ENCODE measurements at places on chromosomes 2 and 18.

DNA sequence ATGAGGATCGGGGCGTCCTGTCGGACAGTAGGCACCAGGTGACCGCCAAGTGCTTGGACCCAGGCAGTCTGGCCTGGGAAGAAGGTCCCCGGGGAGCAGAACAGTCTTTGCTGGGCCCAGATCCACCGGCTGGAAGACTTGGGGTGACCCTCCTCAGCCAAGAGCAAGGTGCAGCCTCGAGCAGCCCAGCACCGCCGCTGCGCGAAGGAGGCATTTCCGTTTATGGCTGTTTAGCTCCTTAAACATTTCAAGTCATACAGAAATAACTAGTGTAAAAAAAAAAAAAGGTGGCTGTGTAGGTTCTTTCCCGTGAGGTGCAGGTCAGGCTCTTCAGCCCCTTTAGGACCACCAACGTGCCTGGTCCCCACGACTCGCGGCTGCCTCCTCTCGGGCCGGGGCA, 370.2 kb downstream of the CMPK2 start:
- H3K36me3 ChIP-seq: no peaks in the 10 kb centered on the region
- no peaks in the 10 kb centered on the region for H3K27me3 ChIP-seq
- H3K4me3 ChIP-seq: no peak overlapping the region
- H3K27ac ChIP-seq: no peak overlapping the region
- DNase-seq: no peak

GRCh38 chr2:230447455-230448451, 31.8 kb downstream of the SP100 start:
- peaks cover 5% of the 10 kb centered on the region for H3K36me3 ChIP-seq
- H3K4me1 ChIP-seq: peaks cover 79% of the 10 kb centered on the region
- H3K27ac ChIP-seq: peak overlapping the region; percentile 98
- peak; percentile 92 for DNase-seq

DNA sequence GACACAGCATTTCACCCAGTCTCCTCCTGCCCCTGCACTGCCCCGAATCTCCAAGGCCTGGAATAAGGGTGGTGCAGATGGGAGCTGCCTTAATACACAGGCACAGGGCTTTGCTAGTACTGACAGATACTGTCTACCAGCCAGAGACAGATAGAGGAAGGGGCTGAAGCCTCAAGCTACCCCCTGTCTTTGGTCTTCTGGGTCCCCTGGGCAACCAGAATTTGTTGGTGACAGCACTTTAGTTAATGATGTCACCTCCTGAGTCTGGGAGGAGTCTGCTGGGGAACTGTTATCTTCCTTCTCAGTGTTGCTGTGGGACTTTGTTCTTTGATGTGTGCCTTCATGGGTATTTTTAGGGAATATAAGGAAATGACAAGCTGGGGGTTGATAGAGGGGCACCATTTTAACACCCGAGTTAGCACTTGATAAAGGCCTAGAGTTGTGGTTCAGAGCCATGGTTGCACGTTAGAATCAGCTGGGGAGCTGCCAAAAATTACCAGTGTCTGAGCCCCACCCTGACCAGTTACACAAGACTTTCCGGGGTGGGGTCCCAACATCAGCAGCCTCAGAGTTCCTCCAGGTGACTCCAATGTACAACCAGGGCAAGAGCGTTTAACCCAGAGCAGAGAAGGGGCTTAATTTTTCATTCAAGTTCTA, 136.8 kb downstream of the SMAD7 start:
- no peak overlapping the region for H3K4me3 ChIP-seq
- H3K27ac ChIP-seq: peak overlapping the region; percentile 20
- H3K4me1 ChIP-seq: peaks cover 6% of the 10 kb centered on the region
- no peaks in the 10 kb centered on the region for H3K36me3 ChIP-seq

DNA sequence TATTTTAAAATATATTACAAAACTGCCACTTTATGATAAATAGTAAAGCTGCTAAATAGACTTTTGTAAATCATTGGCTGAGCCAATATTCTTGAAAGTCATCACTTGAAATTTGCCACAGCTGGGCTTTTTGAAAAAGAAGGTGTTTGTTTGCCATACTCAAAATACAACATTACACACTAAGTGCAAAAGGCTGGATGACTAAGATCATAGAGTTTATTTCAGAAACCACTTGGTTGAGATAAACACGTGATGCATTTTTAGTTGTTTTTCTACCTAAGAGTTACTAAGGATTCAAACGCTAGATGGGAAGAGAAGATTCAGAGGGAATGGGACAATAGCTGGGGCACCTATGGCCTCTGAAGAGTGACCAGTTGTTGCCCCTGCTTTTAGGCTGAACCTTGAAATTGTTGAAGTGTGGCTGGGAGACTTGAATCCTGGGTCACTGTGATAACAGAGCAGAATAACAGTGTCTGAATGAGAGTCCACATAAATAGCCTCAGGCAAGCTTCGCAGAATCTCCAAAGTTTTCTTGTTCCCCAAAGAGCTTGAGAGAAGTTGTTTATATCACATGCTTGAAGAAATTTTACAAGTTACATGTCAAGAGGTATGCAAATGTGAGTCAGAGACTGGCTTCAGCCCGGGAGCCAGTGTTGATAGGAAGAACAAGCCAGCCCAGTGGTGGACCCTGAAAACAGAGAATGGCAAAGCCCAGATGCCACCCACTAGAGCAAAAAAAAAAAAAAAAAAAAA, 409.8 kb downstream of the GPD2 start:
- H3K4me1 ChIP-seq: no peaks in the 10 kb centered on the region
- DNase-seq: no peak
- H3K4me3 ChIP-seq: no peak overlapping the region
- no peaks in the 10 kb centered on the region for H3K27me3 ChIP-seq

DNA sequence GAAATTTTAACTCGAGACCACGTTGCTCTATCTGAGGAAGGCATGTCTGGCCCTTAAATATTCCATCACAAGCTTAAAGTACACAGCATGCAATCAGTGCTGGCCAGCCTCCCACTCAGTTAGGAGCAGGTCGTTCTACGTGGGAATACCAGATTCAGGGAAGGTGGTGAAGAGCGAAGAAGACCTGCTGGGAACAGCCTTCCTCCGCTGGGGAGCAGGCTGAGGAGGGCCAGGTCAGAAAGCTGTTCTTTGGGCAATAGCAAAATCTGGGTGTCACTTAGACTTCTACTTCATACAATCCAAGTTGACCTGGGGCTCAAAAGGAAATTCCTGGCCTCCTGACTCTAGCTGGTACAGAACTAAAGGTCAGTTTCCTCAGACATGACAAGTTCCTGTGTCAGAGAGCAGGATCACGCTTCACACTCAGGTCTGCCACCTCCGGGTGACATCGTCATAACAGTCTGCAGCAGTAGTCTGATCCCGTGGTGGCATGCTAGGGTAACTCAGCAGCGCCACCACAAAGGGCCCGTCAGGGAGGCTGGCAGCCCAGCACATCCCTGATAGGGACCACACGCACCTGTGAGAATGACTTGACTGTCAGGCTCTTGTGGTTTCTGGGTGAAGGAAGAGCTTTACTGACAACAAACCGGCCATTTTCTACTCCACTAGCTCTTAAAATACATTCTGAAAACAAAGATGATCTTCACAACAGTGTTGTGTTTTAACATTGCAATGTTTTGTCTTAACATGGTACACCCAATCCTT, 35.2 kb upstream of the NAPG start:
- DNase-seq: peak; percentile 90
- no peaks in the 10 kb centered on the region for H3K27me3 ChIP-seq
- no peak overlapping the region for H3K4me3 ChIP-seq
- no peaks in the 10 kb centered on the region for H3K36me3 ChIP-seq

- H3K27ac ChIP-seq: no peak overlapping the region
- H3K4me1 ChIP-seq: no peaks in the 10 kb centered on the region
- H3K27me3 ChIP-seq: no peaks in the 10 kb centered on the region
- no peaks in the 10 kb centered on the region for H3K36me3 ChIP-seq
- no peak for DNase-seq
- no peak overlapping the region for H3K4me3 ChIP-seq
These were observed 6.0 kb downstream of the FBXO15 start for GRCh38 chr18:74141667-74142066.

GRCh38 chr2:84940831-84941412, 30.0 kb upstream of the KCMF1 start:
- H3K36me3 ChIP-seq: no peaks in the 10 kb centered on the region
- no peaks in the 10 kb centered on the region for H3K27me3 ChIP-seq
- peaks cover 78% of the 10 kb centered on the region for H3K4me1 ChIP-seq
- no peak for DNase-seq
- H3K27ac ChIP-seq: no peak overlapping the region

DNA sequence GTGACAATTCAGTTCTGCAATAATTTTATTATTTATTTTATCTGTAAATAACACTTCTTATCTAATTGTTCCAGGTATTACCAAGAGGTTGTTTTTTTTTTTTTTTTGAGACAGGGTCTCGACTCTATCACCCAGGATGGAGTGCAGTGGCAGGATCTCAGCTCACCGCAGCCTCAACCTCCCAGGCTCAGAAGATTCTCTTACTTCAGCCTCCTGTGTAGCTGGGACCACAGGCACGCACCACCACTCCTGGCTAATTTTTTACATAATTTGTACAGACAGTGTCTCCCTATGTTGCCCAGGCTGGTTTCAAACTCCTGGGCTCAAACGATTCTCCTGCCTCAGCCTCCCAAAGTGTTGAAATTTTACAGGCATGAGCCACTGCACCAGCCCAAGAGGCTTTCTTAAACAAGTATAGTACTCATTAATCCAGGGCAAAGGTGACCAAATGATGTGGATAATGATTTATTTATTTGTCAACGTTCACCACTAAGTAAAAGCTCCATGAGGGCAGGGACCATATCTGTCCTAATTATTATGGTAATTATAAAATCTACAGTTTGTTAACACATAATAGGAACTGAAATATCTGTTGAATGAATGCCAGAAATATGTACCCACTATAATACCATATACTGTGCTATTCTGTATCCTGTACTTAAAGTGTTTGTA, 12.0 kb downstream of the STK17B start:
- peaks cover 49% of the 10 kb centered on the region for H3K4me1 ChIP-seq
- H3K4me3 ChIP-seq: no peak overlapping the region
- H3K36me3 ChIP-seq: peaks cover 16% of the 10 kb centered on the region

DNA sequence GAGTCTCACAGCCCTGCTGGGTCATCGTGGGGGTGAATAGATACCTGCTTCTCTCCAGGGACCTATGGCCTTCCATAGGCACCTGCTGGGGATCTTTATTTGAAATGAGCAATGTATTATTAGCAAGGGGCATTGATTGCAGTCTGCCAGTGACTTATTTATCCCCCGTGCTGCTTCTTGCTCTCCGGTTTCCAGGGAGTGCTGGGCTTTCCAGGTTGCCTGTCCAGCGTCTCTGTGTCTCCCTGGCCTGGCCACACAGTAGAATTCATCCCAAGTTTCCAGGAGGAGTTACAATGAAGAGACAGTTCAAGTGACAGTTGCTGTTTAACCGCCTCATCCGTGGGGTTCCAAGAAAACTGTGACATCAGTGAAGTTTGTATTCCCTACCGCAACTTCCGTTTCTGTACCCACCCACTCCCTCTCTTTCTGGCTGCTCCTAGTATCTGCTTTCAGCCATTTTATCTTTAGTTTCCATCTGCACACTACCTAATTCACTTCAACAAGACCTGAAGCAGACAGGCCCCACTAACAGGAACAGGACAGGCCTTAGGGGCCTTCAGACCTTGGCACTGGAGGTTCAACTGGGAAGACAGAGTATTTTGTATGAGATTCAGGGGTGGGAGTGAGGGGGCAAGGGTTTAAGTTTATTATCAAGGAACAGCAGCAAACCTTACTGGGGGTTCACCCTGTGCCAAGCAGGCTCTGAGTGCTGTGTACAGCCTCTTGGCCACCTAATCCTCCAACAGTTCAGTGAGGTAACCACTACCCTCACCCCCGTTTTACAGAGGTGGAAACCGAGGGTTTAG, 134.8 kb downstream of the PRKCE start:
- H3K27me3 ChIP-seq: no peaks in the 10 kb centered on the region
- H3K4me1 ChIP-seq: peaks cover 34% of the 10 kb centered on the region
- no peak for DNase-seq

GRCh38 chr2:239881561-239882320, 143.4 kb downstream of the NDUFA10 start:
- no peak overlapping the region for H3K27ac ChIP-seq
- H3K4me3 ChIP-seq: no peak overlapping the region
- H3K36me3 ChIP-seq: no peaks in the 10 kb centered on the region
- H3K4me1 ChIP-seq: peaks cover 4% of the 10 kb centered on the region

- no peak overlapping the region for H3K4me3 ChIP-seq
- H3K36me3 ChIP-seq: no peaks in the 10 kb centered on the region
- no peak for DNase-seq
- no peaks in the 10 kb centered on the region for H3K27me3 ChIP-seq
- no peaks in the 10 kb centered on the region for H3K4me1 ChIP-seq
- no peak overlapping the region for H3K27ac ChIP-seq
These were observed 137.8 kb downstream of the PID1 start for GRCh38 chr2:229133155-229133772.

DNA sequence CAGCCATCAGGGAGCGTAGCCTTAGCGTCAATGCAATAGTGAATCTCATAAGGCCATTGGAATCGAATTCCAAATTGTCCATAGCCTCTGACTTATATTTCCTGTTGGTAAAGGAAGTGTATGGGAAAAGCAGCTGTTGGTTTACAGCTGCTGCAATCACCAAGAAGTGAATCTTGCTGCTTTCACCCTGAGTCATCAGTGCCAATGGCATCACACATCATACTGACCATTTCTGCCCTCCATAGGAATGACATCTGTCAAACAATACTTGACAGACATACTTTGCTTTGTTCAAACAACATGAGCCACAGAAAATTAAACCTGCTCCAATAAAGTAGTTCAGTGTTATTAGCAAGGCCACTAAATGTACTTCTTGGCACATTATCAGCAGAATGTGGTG, 111.2 kb upstream of the KLHL29 start:
- DNase-seq: no peak
- H3K27ac ChIP-seq: no peak overlapping the region
- H3K36me3 ChIP-seq: no peaks in the 10 kb centered on the region
- H3K4me1 ChIP-seq: no peaks in the 10 kb centered on the region
- H3K4me3 ChIP-seq: no peak overlapping the region
- H3K27me3 ChIP-seq: no peaks in the 10 kb centered on the region

GRCh38 chr2:121177896-121178295, 107.1 kb downstream of the TFCP2L1 start:
- no peak overlapping the region for H3K27ac ChIP-seq
- no peaks in the 10 kb centered on the region for H3K36me3 ChIP-seq
- H3K27me3 ChIP-seq: no peaks in the 10 kb centered on the region
- DNase-seq: no peak

DNA sequence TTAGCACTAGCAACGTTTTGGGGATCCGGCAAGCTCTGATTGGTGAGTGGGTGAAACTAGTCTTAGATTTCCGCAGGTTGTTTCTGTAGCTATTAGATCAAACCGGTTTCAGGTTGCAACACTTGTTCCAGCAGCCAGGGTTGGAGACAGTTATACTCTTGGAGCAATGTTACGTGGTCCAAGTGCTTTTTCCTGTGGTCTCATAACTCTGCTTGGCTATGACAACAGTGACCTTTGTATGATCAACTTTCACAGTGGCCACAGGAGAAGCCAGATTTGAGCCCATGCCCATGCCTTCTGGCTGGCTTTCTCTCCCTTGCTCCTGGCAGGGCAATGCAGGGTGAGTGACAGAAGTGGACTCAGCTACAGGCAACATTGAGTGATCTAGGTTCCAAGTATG, 84.5 kb upstream of the TAF1B start:
- H3K36me3 ChIP-seq: no peaks in the 10 kb centered on the region
- H3K4me3 ChIP-seq: no peak overlapping the region
- peaks cover 9% of the 10 kb centered on the region for H3K4me1 ChIP-seq
- no peak for DNase-seq

All from B cell (primary cell).